ENCODE measurements at places on chromosomes 12 and 14.

- DNase-seq: no peak
These were observed 463.2 kb upstream of the MGAT4C start for GRCh38 chr12:86719381-86719780.

- DNase-seq: no peak
These were observed 151.4 kb upstream of the EEA1 start for GRCh38 chr12:93080452-93080851.

DNA sequence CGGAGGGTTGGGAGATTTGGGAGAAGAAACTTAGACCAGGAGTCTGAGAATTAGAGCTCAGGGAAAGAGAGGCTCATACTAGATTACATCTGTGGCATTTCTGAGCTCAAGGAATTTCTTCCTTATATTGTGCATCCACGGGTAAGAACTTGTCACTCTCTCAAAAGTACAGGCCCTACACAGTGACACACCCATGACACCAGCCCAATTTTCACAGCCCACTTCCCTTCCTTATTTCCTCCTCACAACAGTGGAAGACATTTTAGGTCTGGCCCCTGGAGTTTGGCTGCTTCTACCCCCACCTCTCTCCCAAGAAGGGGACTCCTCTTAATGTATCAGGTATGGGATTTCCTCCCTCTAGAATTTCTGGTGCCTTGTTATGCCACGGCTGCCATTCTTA lies 9.2 kb upstream of the ZNF385A start:
- no peak for DNase-seq

- no peak for DNase-seq
These were observed 5.0 kb downstream of the CMTM5 start for GRCh38 chr14:23381871-23382270.

DNA sequence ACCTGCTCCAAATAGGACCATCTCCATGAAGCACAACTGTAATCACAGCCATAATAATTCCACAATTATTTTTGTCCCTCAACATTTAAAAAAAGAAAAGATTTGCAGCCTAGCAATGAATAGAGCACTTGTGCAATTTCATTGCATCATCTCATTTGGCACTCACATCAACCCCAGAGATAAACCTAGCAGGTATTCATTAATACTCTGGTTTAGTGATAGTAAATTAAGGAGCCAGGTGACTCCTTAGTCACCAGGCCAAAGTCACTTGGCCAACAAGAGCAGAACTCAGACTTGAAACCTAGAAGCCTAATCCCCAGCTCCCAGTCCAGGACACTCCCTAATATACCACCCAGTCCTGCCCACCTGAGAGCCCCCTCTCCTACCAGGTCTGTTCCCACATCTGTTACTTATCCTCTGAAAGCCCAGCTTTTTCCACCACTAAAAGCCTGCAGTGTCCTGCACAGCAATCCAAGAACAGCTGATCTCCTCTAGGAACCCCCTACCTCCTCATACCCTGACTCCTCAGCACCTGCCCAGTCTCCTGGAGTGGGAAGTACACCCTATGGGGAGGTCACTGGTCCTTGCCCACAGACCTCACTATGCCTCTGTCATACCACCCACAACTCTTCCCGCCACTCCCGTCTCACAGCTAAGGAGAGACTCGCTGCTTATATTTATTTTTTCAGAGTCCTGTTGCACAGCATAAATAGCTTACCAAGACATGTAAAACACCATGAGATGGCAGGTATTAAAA lies 22.1 kb downstream of the OR10P1 start:
- no peak for DNase-seq

DNA sequence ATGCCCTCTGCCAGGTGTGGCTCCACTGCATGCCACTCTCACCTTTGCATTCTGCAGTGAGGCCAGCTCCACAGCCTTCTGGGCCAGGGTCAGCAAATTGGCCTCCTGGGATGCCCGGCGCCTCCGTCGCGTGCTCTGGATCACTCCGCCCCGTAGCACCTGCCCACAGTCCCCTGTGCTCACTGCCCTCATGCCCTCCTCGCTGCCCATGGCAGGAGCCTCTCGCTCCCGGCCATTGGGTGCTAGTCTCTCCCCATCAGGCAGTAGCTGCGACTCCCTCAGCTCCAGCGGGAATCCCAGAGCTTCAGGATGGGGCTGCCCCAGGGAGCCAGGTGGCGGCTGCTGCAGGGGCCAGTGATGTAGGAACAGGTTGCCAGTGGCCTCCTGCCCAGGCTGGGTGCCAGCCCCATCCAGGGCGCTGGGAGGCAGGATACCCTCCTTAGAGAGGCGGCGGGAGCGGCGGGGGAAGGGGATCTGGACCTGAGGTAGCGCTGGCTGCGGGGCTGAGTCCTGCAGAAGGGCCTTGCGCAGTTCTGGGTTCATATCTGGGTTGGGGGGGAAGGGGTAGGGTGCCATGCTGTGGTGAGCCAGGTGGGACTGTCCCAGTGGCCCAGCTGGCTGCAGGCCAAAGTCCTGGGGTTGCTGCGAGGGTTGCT lies 24.5 kb upstream of the PNMA1 start:
- no peak for DNase-seq

DNA sequence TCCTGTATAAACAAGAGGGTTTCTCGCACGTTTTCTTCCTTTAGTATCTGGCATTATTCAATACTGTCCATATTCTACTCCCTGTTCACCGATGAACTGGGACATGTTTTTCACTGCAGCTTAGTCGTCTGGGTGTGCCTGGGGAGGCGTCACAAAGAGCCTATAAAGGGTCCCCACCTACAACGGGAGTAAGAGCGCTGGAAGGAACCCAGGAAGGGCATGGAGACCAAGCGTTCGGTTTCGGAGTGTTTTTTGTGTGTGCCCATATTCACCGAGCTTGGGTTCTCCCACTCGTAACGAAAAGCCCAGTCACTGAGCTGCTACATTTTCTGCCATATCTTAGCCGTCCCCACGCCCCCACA lies 592 bp upstream of the USP15 start:
- no peak for DNase-seq

DNA sequence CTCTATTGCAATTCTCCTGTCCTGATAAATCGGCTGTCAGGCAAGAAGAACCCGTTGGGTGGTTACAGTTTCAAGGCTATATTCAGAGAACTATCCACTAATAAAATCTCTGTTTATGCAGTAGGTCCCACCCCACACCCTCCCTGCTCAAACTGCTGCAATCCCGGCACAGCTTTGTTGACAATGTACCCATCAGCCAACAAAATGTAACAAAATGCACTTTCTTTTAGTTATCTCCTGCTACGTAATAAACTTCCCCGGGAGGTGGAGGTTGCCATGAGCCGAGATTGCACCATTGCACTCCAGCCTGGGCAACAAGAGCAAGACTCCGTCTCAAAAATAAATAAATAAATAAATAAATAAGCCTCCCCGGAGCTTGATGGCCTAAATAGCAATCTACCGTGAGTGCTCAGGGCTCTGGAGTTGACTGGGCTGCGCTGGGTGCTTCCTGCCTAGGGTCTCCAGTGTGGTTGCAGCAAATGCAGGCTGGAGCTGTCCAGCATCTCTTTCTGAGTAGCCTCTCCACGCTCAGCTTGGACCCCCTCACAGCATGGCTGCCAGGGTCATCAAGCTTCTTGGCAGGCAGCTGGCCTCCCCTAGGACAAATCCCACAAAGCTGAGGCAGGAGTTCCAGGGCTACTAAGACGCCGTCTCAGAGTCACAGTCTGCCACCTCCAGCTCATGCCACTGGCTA lies 43.2 kb upstream of the FBRSL1 start:
- DNase-seq: no peak

DNA sequence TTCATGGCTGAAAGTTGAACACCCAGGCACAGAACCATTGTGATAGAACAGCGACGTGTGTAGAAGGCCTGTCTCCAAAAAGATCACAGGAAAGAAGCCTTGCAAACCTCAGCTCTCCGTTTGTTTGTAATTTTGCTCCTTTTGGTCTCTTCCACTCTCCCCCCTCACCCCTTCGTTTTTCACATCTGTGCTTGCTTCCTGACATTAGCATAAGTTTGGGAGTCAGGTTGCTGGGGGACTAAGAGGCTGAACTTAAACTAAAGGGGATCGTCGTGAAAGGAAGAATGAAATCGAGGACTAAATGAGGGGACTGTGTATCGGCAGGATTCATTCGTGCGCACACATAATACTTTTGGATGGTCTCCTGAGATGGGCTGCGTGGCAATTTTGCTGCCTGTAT lies 200.6 kb downstream of the BCAT1 start:
- no peak for DNase-seq

DNA sequence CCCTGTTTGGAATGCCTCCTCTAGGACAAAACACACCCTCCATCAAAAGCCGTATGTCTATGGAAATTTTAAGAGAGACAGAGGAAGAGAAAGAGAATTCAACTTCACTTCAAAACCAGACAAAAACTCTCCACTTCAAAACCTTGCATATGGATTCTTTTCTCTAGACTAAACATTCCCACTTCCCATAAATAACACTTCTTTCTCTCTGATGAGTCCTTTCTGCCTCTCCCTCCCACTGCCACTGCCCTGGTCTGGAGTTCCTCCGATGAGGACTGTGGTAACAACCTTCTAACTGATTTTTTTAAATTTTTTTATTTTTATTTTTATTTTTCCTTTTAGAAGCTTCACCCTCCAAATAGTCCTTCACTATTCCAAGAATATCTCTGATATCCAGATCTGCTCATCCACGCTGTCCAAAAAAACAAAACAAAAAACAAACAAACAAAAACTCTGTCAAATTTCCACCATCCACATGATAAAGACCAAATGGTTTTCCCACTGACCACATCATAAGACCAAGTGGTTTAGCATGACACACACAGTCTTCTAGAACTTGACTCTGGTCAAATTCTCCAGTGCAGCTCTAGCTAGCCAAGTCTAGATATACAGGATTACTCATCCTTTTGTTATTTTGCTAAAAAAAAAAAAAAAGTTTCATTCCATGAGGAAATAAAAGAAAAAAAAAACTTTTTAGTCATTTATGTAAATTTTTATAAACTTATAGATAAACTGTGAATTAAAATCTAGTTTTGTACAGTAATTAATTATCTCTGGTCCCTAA lies 256.0 kb downstream of the PPFIA2 start:
- DNase-seq: no peak

DNA sequence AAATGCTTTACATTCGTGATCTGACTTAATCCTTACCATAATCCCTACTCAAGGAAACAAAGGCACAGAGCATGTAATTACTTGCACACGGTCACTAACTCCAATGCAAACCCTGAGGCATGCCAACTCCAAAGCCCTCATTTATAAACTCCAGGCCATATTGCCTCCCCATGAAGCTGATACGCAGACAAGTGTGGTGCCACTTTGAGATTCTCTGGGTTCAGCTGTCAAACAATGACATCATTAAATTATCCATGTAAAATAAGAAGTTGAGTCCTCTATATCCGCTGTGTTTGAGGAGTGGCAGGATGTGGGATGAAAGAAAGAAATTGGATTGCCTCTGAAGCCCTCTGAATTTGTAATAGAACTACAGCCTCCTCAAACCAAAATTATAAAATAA lies 62.8 kb downstream of the ANO4 start:
- DNase-seq: no peak

- DNase-seq: no peak
These were observed 349.0 kb upstream of the RGS6 start for GRCh38 chr14:71583194-71583593.

- no peak for DNase-seq
These were observed 244.8 kb downstream of the TMTC2 start for GRCh38 chr12:82931349-82932116.

GRCh38 chr12:1769809-1770494 lies 50.4 kb upstream of the LRTM2 start:
- no peak for DNase-seq

DNA sequence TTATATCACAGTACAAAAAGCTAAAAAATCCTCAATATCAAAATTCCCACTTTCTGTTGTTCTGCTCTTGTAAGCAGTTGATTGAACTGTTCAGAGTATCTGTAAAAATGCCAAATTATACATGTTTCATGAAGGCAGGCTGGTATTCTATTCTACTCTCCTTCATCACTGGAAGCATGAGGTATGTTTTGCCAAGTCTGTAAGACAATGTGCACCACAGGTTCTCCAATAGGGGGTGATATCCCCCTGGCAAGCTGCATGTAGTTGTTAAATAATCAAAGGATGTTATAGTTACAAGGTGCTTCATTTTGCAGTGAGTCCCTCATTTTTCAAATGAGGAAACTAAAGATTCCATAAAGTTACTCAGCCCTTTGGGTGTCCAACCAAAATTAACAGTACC lies 15.1 kb upstream of the NEK9 start:
- DNase-seq: no peak

DNA sequence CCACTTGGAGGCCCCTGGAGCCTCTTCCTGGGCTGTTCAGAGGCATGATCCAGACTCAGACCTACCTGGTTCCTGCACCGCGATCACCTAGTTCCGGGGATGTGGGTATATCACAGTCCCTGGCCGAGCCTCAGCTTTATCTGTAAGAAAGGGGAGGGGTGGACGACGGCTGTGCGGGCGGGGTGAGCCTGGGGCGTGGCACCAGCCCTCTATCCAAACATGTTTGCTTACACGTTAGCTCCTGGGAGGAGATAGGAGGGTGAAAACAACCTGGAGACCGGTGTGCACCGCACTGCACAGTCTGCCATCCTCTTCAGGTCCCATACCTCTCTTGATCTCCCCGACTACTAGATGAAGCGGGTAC lies 1.2 kb downstream of the ANKRD9 start:
- DNase-seq: no peak

- DNase-seq: peak; percentile 54
These were observed 2.0 kb downstream of the EEA1 start for GRCh38 chr12:92927055-92927435.

GRCh38 chr14:74508292-74508731 lies 14.7 kb downstream of the ISCA2 start:
- DNase-seq: no peak

DNA sequence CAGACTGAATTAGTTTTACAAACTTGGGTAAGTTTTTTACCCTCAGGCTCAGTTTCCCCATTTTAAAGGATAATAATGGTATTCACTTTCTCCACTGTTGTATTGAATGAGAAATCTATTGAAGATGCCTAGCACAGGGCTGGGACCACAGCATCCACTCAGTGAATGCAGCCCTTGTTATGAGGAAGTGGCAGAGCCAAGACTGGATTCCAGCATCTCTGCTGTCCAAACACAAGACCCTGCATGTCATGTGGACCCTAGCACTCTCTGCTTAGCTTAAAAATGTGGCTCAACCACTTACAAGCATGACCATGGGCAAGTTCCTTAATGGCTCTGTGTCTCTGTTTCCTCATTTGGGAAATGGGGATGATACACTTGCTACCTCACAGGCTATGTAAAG lies 24.1 kb upstream of the TRIM9 start:
- DNase-seq: no peak

GRCh38 chr14:35045798-35046047 lies 349 bp upstream of the FAM177A1 start:
- no peak for DNase-seq

DNA sequence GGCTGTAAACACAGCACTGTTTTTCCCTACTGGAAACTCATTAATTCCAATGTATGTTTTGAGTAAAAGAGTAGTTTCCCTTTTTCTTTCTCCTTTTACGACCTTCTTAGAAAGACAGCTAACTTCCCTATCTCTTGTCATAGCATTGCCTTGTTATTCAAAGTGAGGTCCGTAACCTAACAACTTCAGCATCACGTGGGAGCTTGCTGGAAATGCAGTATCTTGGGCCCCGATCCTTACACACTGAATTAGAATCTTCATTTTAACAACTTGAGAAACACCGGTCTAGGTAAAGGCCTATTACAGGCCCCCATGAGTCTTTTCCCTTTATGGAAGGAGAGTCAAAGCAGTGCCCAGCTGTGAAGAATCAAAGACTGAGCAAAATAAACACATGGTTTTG lies 230.7 kb upstream of the PRKD1 start:
- no peak for DNase-seq

Measured in activated CD4-positive, alpha-beta T cell treated with anti-CD3 and anti-CD28 coated beads, Interleukin-2, amount 50 U/mL, for 4 hours (primary cell).